ENCODE measurements at places on chromosomes 4 and X.
A peak's percentile ranks its signal among the peaks of the same experiment; 100 is the strongest.

GRCh38 chr4:721261-722168 is 15.9 kb downstream of the PCGF3 start:
- DNase-seq, result peak; percentile 12

- DNase-seq, result peak; percentile 90
Measured at GRCh38 chr4:1082215-1083182, 30.9 kb downstream of the RNF212 start.

GRCh38 chr4:102305666-102306065 is 39.6 kb downstream of the SLC39A8 start:
- no peak for DNase-seq

GRCh38 chrX:21940356-21940829 is at the start of gene SMS:
SMS (plus strand) TSS chrX:21940709; CDS start chrX:21940825, 116 bp downstream.
- peak; percentile 46 for DNase-seq

DNA sequence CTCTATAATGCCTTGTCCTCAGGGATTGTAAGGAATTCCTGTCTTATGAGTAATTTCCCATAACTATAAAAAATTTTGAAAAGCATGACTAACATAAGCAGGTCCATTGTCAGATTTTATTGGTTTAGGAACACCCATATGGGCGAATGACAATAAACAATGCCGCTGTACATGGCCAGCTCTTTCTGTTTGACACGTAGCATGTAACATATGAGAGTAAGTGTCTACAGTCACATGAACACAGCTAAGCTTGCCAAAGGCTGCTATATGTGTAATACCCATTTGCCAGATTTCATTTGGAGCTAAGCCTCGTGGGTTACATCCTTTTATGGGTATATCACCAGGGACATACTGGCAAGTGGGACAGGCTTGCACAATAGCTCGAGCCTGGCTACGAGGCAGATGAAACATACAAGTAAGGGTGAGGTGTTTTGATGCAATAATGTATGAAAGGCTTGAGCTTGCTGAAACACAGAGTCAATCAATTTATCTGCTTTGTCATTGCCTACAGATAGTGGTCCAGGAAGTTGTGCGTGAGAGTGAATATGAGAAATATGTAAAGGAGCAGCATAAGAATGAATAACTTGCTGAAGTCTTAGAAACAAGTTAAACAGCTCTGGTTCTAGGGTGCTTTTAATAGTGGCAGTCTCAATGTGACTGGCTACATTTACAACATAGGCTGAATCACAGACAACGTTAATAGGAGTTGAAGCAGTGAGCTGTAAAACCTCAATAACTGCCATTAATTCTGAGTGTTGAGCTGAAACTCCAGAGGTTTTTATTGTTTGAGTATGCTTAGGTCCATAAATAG is 67.4 kb upstream of the UGT2B10 start:
- DNase-seq, result peak; percentile 43

GRCh38 chrX:25204182-25204581 is 188.4 kb upstream of the ARX start:
- DNase-seq, result no peak

DNA sequence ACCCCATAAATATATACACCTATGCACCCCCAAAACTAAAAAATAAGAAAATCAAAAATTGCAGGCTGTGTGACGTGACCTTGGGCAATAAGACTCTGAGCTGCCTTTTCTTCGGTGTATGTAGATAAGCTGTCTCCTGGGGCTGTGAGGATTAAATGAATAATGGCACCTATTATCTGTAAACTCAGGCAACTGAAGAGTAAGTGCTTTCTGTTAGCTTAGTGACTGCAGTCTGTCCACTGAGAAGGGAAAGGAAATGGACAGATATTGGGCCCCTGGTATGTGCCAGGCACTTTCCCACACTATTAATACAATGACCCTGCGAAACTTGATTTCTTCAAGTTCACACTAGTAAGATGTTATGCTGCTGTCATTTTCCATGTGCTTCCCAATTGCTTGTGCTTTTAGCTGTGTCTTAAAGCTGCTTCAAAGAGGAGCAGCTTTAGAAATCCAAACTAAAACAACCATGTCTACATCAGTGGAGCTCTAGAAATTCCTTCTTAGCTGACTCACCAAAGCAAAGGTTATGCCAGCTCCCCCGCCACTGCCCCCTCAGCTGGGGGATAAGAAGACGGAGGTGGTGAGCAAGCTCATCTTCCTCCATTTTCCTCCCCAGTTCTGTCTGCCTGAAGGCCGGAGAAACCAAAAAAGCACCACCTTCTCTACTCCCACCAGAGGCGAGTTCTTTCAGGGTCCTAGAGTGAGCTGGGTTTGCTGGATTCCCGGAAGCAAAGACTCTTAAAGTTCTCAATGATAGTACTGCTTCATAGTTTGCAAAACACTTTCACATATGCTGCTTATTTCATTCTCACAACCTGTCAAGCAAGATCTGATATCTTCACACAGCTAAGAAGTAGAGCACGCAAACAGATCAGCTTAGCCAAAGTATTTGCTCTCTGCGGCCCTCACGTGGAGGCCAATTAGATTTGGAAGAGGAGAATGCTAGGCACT is 8.8 kb upstream of the DGAT2L6 start:
- peak; percentile 39 for DNase-seq

DNA sequence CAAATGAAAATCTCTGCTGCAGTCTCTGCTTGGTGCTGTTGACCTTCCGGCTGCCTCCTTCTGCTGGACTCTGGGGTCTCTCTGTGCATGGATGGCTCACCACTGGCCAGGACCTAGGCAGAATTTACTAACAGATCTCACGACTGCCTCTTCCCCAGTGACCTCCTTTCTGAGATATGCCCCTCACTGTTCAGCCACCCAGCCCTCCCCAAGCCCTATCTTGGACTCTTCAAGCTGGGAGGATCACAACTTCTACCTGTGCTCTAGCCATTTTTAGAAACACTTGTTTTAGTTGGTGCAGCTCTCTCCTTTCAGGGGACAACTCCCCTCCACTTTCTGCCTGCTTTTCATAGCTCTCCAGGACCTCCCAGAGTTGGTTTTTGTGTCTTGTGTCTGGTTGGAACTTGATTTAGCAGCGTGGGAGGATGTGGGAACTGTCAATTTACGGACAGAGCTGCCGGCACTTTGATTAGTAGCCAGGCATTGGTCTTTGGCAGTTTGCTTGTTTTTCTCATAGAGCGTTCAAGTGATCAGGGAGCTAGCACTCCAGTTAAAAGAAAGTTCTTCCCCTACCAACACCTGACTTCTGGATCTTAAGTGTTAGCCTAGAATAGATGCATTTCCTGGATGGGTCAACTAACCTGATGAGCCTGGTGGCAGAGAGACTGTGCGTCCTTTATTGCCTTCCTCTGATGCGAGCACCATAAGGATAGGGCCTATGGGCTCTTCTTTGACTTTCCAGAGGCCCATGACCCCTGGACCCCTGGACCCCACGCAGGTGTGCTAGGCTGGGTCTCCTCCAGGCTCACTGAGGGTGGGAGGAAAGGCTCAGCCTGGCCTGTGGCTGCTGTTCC is 6.5 kb downstream of the RGS12 start:
- no peak for DNase-seq

DNA sequence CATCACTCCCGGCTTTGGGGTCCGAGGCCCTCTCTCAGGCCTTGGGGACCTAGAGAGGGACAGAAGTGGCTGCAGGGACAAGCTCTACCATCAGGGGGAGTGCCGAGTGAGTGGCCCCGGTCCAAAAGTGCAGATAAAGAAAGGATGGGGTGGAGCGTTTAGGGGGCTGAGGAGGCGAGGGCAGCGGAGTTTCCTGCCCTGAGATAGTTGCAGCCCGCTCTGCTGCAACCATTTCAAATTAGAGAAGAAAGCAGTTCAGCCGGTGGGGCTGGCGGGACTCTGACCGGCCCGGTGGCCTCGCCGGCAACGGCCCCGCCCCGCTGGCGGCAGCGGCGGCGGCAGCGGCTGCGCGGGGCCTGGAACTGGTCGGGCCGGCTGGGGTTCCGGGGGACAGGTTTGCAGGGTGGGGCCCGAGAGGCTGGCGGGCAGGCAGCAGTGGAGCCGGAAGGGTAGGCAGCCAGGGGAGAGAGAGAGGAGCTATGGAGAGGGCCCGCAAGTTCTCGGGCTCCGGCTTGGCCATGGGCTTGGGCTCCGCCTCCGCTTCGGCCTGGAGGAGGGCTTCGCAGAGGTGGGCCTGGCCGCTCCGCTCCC is 7.6 kb downstream of the DLG3 start:
- DNase-seq, result no peak

GRCh38 chrX:68696267-68696990 is 49.0 kb downstream of the STARD8 start:
- no peak for DNase-seq

- no peak for DNase-seq
Measured at GRCh38 chrX:2147928-2148327, 352.8 kb downstream of the DHRSX start.

DNA sequence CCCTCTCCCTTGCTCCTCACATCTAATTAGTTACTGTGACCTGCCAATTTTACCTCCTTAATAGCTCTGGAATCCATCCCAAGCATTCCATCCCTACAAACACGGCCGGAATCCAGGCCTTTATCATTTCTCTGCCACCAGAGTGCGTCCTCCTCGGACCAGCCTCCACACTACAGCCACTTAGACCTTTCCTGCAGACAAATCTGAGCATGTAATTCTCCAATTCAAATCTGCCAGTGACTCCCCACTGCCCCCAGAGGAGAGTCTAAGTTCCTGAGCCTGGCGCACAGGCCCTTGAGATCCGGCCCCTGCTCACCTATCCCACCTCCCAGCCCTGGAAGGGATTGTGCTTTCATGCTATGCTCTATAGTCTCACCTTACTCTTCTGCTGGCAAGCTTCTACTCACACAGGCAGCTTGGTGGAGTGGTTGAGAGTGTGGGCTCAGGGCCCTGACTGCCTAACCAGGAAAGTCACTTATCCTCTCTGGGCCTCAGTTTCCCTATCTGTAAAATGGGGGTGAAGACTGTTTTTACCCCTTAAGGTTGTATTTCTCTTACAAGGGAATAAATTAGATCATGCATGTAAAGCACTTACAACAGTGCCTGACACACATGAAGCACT is 31.2 kb downstream of the PJA1 start:
- DNase-seq, result peak; percentile 46

DNA sequence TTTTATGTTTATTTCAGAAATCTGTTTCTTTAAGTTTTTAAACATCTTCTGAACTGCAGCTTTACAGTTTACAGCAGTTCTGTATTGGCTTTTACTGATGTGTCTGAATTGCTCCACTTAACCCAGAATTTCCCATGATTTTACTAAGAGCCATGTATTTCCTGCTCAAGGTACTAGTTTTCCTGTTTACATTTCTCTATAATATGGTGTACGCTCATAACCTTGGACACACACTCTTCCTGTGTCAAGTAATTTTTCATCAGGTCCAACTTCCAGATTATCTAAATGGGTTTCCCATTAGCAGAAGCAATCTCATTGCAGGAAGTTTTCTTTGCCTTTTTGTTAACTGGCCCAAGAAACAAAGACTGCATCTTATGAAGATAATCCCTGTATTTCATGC is 12.3 kb downstream of the ELF2 start:
- no peak for DNase-seq

- no peak for DNase-seq
Measured at GRCh38 chr4:18247189-18247588, 225.6 kb upstream of the LCORL start.

DNA sequence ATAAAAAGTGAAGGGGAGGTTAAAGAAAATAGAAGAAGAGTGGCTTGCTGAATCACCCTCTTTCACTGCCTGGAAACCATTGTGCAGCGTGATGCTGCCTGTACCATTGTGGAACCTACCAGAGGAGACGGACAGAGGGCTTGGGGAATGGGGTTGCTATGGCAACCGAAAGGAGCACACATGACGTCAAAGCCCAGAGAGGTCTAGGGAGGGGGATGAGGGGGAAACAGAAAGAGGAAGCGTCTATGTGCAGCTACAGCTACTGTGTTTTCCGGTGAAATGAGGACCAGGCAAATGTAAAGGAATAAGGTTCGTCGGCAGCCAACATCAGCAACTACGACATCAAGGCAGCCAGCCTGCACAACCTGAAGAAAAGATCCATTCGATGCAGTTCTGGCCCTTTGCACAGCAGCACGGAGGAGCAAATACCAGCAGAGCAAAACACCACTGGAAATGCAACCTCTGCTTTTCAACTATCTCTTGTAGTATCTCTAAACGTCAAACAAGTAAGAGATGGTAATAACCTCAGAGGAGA is at the start of gene MAPK10:
MAPK10 (minus strand) TSS at position 110 of the 535 bp plus-strand sequence.
- DNase-seq, result no peak

DNA sequence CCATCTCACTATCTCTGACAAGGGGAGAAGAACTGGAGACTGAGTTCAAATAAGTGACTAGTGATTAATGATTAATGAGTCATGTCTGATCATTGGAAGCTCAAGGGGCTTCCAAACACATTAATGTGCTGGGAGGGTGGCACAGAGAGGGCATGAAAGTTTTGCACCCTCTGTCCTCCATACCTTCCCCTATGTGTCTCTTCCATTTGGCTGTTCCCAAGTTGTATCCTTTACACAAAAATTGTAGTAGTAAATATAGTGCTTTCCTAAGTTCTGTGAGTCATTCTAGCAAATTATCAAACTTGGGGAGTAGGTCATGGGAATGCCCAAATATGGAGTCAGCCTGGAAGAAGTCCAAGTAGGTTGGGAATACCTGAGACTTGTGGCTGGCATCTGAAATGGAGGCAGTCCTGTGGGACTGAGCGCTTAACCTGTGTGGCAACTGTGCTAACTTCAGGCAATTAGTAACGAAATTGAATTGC is 4.1 kb upstream of the FAM200B start:
- DNase-seq, result no peak

- DNase-seq, result peak; percentile 27
Measured at GRCh38 chrX:153381684-153382532, 19.2 kb downstream of the PNMA6E start.

DNA sequence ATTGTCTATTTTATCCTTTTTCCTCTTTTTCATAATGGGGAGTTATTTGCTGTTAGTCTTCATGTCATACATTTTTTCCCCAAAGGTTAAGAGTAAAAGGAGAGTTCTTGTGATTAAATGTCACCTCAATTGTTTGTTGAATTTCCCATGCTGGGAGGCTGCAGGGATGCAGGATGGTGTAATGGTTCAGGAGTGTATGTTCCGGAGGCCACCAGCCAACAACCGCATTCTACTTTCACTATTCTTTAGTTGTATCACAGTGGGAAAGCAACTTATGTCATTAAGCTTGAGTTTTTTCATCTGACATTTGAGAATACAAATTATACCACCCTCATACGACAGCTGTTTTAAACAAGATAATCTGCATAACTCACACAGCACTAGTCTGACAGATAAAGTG is 15.4 kb downstream of the AFP start:
- no peak for DNase-seq

DNA sequence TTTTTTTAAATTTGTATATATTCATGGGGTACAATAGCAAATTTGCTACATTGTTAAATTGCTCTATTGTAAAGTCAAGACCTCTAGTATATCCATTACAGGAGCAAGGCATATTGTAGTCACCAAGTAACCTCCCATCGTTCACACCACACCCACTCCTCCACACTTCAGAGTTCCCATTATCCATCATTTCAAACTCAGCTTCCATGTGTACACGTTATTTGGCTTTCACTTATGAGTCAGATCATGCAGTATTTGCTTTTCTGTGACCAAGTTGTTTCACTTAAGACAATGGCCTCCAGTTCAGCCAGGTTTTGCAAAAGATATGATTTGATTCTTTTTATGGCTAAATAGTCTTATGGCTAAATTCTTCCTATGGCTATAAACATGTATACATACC is 2614.2 kb downstream of the PCDH7 start:
- no peak for DNase-seq
